NCI-H1105 treated with DMSO at 0.1 percent for 48 hours (cell line): ENCODE measurements at places on chromosomes 12 and 14.

- DNase-seq = no peak
Measured at GRCh38 chr14:89669193-89669592, 252.2 kb upstream of the FOXN3 start.

DNA sequence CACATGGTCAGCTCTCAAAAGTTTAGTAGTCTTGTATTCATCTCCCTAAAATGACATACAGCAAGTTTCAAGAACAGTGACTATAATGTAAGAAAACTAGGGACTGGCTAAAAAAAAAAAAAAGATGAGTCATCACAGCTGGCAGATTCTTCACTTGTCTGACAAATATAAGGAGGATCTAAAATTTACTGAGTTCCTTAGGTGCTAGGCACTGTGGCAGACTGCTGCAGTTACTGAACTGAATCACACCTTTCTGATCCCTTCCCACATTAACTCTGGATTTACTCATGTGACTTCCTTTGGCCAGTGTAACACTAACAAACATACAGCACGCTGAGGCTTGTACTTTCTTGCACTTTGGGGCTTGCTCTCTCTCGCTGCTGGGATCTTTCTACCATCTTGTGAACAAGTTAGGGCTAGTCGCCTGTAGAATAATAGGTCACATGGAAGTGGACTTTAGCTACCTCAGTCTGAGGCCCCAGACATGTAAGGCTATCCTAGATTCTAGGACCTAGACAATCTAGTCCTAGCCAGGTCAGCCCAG lies 32.1 kb downstream of the BAZ1A start:
- DNase-seq = peak; percentile 10

DNA sequence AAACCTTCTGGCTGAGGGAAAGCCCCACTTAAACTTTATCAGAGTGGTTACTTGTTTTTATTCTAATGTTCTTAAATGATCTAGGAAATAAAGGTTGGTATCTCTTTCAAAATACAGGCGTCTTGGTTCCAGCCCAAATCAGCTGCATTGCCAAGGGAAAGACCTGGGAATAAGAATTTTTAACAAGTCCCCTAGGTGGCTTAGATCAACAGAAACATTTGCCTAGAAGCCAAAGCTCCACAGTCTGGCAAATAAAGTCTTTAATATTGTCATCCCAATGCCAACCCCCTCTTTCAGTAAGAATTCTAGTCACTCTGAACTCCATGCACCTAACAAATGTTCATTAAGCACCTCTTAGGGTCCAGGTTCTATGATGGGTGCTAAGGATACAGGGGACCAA lies 66.8 kb downstream of the ARL6IP4 start:
- DNase-seq = no peak

DNA sequence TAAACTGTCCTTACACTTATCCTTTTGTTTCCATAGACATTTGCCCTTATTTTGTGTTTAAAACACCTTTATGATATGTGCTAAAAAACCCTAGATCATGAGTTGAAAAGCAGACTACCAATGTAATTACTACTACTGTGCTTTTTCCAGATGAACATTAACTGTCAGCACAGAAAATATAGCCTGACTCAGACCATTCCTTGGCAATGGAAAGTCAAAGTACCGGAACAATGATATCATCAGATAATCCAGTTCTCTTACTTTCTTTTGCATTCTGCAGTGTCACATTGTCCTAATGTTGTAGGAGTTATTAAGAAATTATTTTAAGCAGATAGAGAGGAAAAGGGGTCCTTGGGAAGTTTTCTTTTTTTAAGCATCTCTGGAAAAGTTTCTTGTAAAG lies 1189.0 kb upstream of the FLRT2 start:
- no peak for DNase-seq

DNA sequence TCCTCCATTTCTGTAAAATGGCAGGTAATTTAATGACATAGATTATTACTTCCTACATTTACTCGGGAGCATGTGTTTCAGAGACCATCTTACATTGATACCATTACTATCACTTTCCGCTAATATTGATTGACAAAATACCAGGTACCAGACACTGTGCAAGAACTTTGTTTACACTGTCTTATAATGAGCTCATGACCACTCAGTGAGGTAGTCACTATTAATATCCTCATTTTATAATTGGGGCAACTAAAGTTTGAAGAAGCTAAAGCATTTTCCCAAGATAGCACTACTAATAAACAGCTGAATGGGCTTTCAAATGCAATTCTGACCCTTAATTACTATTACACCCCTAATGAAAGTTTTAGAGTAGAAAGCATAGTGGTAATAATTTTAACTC lies 734.8 kb downstream of the DIO2 start:
- DNase-seq = no peak

- DNase-seq = no peak
Measured at GRCh38 chr12:103530307-103531066, 34.7 kb upstream of the C12orf42 start.

DNA sequence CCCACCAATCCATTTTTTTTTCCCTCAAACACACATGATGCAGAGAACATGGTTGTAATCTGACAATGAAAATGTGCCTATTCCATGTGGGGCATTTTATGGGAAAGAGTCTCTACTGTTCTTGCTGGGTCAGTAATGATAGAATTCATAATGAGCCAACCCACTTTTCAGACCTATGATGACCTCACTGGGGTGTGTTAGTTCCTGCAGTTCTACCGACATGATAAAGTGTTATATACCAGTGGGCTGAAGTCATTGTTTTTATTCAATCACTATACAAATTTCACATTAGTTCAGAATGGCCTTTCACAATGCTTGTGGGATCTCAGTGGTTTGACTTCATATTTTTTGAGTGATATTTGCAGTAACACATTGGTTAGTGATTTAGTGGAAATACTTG lies 47.5 kb downstream of the PPFIBP1 start:
- no peak for DNase-seq

DNA sequence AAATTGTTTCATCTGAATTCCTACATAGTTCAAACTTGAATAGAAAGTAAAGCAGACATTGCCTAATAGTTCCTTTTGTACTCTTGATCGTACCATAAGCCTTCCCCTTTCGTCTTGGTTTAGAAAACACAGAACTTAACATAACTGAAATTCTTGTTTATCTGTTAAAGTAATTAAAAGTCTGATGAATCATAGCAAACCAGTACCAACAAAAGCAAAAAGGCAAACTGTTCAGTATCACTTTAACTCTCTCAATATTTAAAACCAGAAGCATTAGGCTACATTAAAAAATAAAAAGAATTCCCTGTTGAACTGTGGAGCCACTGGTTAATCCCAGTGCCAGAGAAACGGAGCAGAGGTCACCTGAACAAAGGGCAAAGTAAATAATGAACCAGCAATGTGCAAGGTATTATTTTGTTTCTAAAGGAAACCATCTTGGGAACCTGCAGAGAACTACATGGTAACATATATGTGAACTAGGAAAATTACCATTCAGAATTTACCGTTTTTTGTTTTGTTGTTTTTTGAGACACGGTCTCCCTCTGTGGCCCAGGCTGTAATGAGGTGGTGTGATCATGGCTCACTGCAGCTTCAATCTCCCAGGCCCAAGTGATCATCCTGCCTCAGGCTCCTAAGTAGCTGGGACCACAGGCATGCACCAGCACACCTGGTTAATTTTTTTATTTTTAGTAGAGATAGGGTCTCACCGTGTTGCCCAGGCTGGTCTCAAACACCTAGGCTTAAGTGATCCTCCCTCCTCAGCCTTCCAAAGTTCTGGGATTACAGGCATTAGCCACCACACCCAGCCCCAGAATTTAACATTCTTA lies 17.1 kb upstream of the HIGD1C start:
- no peak for DNase-seq

DNA sequence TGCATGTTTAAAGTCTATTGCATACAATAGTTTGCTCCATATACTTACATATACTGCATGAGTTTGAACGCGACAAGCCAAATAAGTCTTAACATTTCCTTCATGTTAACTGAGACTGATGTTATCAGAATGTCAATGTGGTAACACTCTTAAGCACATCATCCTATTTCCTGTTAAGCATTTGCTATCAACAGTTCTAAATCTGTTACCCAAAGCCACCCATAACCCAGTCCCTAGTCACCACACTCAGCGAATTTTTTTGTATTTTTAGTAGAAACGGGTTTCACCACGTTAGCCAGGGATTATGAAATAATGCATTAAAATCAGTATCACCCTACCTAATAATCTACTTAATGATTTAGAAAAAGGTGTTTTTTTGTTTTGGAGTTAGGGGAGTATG lies 39.4 kb downstream of the HNRNPC start:
- DNase-seq = no peak

GRCh38 chr14:103074729-103075367 lies 9.2 kb upstream of the LBHD2 start:
- DNase-seq = no peak

DNA sequence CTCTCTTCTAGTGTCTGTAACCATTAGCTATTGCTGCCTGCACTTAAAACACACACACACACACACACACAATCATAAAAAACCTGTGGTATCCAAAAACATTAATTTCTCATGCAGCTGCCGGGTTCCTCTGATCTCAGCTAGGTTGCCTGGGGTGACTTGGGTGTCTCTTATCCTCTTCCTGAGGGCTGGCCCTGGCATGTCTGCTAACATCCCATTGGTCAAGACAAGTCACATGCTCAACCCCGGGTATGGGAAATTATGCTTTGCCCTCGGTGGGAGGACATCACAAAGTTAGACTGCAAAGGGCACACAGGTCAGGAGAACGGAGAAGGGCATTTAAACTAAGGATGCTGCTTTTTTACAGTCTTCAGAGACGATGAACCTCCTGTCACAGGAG lies 55.7 kb downstream of the TRPV4 start:
- DNase-seq = peak; percentile 33

GRCh38 chr14:27026097-27026496 lies 428.3 kb upstream of the NOVA1 start:
- DNase-seq = no peak

DNA sequence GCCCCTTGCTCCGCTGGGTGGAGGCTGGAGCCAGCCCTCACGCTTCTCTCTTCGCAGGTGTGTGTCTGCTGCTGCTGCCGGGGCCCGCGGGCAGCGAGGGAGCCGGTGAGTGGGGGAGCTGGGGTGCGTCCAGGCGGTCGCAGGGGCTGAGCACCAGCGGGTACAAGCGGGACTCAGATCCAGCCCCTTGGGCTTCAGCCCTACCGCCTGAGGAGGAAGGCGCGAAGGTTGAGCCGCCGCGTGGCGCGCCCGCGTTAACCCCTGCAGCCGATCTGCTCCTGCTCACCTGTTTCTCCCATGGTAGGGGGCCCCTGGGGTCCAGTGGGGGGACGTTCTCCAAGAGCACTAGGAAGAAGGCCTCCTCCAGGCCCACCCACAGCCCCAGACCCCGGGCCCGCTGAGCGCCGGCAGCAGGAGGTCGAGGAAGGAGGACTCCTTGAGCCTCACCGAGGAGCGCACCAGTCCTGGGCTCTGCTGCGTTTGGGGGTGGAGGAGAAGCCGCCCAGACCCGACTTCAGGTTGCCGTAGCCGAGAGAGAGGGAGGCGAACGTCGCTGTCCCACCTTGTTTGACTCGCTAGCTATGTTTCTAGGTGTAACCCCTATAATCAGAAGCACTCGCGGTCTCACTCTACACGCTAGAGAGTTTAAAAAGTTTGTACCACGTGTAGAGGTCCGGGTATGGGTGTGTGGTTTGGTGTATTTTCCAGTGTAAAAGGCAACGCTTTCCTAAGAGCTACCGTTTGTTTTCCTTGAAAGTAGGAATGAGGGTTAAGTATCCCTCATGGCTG lies 834 bp downstream of the COCH start:
- peak; percentile 32 for DNase-seq

DNA sequence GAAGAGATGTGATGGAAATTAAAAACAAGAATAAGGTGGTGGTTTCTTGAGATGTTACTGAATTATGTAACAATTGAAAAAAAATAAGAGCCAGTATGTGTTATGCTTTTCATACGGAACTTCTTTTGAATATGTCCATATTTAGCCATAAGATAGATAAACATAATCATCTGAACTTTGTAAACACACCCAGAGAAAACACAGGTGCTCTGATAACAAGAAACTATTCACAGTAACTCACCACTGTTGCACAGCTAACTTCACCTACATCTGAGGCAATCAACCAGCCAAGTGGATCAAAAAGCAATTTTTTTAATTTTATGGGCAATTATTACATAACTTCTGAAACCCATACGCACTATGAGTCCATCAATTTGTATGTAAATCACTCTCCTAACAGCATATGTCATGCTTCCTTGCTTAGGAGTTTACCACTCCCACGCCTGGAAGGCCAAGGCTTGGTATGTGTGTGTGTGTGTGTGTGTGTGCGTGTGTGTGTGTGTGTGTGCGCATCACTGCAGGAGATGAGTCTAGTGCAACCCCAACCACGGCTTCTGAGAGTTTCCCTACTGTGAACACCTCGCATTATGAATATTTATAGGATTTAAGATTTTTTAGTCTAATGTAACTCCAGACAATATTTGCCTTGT lies 443.4 kb downstream of the BCAT1 start:
- peak; percentile 3 for DNase-seq

DNA sequence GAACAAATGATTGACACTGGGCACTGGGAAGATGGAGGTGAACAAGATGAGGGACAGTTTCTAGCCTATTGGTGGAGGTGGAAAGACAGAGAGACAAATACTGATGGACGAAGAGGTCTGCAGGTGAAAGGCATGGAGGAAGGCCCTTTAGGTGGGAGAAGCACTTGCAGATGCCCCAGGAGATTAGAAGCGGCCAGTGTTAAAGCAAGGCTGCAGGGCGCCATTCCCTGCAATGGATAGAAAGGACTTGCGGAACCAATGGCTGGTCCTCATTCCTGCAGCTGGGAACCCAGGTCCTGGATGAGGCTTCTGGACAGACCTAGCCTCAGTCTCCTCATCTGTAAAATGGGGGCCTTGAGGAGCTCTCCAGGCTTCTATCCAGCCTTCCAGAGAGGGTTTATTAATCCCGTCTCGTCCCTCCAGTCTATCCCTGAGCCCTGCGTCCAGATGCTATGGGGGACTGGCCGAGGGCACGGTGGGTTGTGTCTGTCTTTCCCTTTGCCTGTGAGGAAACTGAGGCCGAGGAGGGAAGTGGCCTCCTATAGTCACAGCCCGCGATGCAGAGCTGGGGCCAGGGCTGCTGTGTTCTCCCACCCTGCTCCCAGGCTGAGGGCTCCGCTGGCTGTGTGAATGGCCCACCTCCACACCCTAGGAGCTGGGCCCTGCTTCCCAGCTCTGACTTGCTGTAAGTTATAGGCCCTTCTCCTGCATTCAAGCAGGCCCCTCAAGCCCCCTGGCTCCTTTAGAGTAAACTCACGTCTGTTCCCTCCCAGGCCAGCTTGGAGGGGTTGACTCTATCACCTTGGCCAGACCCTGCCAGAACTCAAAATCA lies 33.0 kb downstream of the CYP46A1 start:
- no peak for DNase-seq

DNA sequence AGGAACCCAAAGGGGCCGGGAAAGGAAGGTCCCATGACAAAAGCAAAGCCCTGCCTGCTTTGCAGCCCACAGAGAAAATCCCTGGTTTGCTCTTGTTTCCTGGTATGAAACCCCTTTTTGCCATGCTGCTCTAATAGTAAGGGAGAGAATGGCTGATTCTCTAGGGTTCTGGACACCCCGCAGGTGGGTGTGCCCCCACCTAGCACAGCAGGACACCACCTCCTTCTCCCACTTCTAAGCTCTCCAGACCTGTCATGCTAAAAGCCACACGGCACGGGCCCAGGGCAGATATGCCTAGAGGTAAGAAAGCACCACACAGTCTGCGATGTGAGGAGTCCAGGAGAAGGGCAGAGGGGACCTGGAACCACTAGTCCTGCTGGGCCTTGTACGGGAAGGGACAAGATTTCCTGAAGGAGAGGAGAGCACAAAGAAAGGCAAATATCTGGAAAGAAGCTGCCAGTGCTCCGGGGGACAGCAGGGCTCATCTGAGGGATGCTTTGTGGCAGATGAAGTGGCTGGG lies 113.3 kb downstream of the BCL11B start:
- DNase-seq = no peak
